ENCODE measurements at places on chromosomes 16 and 17.

DNA sequence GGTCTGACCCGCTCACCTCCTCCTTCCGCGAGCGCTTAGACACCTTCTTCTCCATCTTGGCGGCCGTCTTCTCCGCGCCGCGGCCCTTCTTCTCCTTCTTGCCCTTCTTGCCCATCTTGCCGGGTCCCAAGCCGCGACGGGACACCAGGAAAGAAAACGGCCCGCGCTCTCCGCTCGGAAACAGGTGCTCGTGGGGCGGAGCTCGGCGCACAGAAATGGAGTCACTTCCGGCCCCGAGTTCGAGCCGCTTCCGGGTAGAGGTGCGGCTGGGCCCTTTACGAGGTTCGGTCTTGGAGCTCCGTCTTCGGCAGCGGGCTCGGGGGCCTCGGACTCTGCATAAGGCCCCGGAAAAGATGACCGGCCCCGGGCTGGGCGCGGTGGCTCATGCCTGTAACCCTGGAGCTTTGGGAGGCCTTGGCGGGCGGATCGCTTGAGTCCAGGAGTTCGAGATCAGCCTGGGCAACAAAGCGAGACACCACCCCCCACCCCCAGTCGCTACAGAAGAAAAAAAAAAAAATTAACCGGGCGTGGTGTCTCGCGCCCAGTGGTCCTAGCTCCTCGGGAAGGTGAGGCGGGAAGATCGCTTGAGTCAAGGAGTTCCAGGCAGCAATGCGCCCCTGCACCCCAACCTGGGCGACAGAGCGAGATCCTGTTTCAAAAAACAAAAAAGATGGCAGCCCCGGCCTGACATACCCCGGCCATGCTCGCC, at the start of gene KLHDC4:
TSS of gene KLHDC4 (minus strand) at position 211 of the 709 bp plus-strand sequence. CDS start at position 115, 96 bp downstream.
- peak; percentile 79 for DNase-seq

GRCh38 chr16:79061181-79061580, 539.4 kb downstream of the MAF start:
- DNase-seq: no peak

DNA sequence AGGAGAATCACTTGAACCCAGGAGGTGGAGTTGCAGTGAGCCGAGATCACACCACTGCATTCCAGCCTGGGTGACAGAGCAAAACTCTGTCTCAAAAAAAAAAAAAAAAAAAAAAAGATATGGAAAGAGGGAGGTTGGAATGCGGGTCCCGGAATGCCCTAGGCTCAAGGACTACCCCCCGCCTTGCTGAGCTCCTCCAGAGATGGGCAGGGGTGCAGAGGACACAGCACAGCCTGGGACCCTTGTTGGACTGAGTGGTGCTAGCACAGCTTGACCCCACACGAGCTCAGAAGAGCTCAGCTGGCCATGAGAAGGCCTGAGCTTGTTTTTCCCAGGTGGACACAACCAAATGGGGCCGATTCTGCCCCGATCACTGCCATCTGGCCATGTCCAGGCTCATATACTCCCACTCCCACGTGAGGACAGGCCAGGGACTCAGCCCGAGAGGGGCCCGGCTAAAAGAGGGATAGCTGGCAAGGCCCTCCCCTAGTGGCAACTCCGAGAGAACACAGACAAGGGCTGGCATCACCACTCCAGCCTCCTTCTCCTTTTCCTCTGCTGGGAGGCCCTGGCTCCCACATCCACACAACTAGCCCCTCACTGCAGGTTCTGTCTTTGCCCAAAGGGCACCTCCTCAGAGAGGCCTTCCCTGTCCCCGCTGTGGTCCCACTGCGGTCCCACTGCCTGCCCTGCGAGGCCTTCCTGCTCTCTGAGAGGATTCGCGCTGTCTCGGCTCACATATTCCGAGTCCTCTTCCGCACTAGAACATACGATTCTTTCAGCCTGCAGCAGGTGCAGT, 11.0 kb downstream of the SGCA start:
- DNase-seq: no peak

GRCh38 chr17:42804918-42805367, 6.3 kb downstream of the CNTD1 start:
- no peak for DNase-seq

- DNase-seq: no peak
Measured at GRCh38 chr17:79242873-79243602, 168.4 kb downstream of the ENGASE start.

DNA sequence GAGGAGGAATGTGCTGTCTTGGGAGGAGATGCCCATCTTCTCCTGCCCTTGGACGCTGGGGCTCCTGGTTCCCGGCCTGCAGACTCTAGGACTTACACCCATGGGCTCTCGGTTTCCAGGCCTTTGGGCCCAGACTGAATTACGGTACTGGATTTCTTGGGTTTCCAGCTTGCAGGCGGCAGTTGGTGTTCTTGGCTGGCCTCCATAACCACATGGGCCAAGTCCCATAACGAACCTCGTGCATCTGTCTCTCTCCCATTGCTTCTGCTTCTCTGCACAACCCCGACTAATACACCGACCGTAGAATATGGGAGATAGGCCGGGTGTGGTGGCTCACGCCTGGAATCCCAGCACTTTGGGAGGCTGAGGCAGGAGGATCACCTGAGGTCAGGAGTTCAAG, 162.6 kb downstream of the SDK2 start:
- no peak for DNase-seq
